Nucleus accumbens (tissue), 56 donors: ENCODE measurements at places on chromosomes 7 and 10.

DNA sequence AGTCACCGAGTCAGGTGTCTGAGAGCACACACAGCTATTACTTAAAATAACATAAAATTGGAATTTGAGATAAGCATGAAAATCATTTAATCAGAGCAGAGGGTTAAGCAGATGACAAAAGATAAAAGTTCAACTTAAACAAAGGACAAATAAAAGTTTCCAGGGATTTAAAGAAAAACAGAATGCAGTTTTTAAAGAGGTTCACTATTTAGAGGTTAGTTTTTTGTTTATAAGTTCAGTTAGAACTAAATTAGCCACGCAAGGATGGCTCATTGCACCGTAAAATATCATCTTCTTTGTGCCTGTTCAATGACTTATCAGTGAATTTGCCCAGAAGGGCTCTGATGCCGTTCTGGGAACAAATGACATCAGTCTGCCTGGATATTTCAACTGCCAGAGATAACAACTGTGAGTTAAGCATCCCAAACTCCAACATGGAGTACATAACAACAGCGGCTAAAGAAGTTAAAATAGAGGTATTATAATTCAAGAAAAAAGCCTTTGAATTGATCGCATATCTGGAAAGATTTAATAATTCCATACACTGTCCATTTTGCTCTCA, 107.8 kb downstream of the ANK3 start:
- no peak for DNase-seq

- DNase-seq: no peak
These were observed 35.2 kb upstream of the MAP3K8 start for GRCh38 chr10:30398788-30399187.

DNA sequence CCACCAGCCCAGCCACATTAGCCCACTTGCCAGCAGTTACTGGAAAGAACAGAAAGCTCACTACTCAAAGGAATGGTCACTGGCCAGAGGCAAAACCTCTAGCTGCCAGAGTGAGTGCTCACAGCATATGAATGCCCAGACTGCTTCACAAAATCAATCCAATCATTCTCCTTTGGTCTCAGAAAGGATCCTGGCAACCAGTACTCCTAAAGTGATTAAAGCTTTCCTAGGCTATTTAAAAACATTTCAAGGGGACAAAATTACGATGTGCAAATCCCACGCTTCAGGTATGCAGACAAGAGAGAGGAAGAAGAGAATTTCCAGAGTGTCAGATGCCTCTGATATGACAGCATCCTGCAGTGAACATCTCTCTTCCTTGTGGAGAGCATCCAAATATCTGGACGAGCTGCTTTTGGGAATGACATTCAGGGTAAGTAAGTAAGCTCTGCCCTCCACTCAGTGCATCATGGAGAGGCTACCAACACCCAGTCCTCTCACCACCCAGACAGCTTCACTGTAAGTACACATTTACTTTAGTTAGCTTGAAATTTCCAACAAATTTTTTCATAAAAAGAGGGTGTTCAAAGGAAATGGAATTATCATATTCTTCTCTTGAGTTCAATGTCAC, 25.1 kb downstream of the ICA1 start:
- DNase-seq: no peak

DNA sequence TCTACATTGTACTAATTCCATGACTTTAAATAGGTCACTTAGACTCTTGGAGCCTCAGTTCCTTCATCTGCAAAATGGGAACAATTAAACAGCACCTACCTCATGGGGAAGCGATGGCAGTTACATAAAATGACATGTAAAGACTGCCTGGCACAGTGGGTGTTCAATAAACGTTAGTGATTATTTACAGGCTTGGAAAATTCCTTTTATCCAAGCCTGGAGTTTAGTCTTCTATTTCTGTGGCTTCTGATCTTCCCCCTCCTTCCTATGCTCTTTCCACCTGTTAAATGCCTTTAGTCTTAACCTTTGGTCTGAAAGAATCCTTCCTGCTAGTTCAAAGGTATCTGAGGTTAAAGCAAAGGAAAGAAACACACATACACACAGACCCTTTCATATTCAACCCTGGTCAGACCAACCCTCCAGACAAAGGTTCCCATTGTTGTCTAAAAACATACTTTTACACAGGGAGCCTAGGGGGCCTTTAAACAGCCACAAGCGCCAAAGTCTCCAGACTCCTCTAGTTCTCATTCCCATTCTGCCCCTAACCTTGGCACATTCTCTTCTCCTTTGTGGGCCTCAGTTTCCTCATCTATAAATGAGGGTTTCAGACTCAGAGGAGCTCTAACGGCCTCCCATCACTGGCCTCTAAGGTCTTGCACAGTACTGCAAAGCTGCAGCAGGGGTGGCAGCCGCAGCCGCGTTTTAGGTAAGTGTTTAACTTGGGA, 21.4 kb downstream of the SORBS1 start:
- DNase-seq: no peak

DNA sequence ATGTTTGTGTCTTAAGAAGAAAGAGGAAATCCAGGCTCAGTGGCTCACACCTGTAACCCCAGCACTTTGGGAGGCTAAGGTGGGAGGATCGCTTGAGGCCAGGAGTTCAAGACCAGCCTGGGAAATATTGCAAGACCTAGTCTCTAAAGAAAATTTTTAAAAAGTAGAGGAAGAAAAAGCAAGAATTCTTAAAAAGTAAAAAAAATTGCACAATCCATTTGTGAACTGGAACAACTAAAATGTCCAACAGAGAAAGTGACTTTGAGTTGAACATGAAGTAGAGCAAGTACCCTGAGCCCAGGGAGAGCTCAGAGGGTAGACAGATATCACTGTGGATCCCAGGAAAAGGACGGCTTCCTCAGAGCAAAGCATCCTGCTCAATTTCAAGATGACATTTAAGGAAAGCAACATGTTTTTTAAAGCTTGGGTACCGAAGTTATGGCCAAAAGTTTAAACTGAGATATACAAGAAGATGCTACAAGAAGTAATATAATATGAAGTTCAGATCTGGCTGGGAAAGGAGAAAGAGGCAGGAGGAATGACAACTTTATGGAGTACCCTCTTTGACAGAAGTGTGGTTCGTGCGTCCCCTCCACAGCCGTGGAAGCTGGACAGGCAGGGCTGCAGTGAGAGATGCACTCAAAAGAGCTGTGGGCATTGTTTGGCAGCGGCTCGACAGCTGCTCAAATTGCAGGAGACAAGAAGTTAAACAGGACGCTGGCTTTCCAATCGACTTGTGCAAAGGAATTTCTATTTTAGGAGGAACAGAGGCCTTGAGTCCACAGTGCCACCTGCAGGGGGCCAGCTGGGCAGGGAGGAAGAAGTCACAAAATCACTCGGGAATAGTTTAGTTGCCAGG, 201.3 kb downstream of the JCAD start:
- DNase-seq: no peak

- DNase-seq: no peak
These were observed 64.3 kb upstream of the ADRB1 start for GRCh38 chr10:113979409-113979808.

DNA sequence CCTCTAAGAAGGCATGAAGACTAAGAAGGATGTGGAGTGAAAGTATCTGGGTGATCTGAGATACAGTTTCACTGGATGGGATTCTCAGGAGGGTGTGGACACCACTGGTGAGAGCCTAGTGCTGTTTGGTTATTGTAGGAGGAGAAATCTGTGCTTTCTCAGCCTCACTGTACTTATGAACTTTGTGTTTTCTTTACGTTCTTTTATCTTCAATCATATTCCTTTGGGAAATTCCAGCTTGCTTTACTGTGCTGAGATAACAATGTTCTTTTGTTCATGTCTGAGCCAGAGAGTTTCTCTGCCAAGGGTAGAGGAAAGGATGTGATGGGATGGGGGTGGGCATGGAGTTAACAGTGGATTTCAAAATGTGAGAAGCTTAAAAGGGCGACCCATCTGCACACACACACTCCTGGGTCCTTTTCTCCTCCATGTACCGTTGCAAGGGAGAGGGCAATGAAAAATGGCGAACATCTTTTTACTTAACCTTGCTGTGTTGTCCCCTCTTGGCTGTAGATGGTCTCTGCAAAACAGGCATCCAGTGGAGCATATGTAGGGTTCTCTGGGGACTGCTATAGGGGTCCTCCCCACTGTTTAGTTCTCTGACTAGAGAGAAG, 25.0 kb upstream of the TAX1BP1 start:
- DNase-seq: no peak

- DNase-seq: no peak
These were observed 52.5 kb downstream of the ADRA2A start for GRCh38 chr10:111129363-111129762.

DNA sequence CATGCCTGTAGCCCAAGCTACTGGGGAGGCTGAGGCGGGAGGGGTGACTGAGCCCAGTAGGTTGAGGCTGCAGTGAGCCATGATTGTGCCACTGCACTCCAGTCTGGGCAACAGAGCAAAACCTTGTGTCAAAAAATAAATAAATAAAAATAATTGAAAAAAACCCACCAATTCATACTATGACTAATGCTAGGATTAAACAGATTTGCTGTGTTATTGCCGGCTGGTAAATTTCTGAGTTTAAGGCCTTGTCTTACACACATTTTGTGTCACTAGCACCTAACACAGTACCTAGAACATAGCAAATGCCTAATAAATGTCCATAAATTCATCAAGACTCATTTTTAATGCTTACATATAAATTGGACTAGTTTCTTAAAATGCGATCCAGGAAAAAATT, 8.7 kb downstream of the ESYT2 start:
- DNase-seq: no peak

DNA sequence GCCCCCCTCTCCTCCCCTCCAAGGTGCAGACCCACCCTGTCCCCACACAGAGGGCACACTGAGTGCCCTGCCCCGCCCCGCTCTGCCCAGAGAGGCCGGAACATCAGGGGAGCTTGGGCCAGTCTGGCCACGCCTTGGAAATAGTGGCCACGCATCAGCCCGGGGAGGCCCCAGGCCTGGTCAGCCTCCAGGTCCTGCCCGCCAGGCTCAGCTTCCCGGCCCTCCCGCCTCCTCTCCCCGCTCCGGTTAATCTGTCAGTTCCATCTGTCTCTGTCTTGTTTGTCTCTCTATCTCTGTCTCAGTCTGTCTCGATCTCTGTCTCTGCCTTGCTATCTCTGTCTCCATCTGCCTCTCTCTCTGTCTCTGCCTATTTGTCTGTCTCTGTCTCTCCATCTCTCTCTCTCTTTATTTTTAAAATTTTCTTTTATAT, 28.9 kb upstream of the TNRC18 start:
- DNase-seq: no peak

GRCh38 chr10:23643111-23643780, 204.4 kb downstream of the OTUD1 start:
- no peak for DNase-seq

DNA sequence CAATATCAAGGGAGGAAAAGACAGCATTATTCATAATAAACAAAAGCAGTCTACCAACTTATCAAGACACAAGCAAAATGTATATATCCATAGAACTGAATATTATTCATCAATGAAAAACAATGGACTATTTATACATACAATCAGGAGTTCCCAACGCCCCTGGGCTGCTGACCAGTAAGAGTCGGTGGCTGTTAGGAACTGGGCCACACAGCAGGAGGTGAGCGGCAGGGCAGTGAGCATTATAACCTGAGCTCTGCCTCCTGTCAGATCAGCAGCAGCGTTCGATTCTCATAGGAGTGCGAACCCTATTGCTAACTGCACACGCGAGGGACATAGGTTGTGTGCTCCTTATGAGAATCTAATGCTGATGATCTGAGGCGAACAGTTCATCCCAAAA, 71.7 kb upstream of the GPR22 start:
- no peak for DNase-seq

GRCh38 chr7:72416846-72417245, 4.7 kb upstream of the CALN1 start:
- DNase-seq: no peak

- DNase-seq: no peak
These were observed 30.0 kb downstream of the AGAP4 start for GRCh38 chr10:45817130-45817859.

DNA sequence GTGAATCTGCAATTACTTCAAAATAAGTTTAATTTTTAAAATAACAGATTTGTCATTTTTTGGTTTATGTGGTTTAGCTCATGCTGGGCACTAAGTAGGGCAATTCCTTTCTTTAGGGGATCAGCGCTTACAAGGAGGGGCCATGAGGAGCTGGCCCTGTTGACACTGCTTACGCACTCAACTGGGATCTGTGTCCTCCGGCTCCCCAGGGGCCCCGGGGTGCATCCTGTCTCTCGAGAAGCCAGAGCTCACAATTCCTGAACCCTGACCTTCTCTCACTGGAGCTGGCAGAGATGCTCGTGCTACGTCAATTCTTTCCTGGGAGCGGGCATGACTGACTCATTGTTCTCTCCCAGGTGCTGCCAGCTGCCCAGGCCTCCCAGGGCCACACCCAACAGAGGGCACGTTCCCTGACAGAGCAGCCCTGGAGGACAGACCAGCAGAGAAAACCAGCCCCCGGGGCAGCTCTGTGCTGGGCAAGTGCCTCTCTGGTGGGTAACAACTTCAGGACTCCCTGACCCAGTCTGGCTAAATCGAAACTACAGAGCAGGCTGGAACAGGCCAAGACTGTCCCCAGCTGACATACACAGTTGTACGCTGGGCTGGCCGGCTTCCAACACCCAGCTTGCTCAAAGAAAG, 36.8 kb downstream of the CTBP2 start:
- DNase-seq: peak; percentile 28

DNA sequence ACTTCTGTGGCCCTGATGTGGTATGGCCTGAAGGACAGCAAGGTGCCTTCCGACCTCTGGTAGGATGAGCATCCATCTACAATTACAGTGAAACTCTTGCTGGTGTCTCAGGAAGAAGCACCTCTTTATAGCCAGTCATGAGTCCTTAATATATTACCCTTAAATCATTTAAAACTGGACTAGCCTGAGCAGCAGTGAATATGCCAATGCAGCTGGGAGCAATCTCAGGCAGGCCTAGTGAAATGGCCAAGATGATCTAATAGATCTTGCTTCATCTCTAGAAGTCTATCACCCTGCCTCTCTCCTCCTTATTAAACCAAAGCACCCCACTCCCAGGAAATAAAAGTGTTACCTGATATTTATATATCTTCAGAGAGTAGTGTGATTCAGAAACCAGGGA, 66.7 kb upstream of the SORCS3 start:
- DNase-seq: no peak

DNA sequence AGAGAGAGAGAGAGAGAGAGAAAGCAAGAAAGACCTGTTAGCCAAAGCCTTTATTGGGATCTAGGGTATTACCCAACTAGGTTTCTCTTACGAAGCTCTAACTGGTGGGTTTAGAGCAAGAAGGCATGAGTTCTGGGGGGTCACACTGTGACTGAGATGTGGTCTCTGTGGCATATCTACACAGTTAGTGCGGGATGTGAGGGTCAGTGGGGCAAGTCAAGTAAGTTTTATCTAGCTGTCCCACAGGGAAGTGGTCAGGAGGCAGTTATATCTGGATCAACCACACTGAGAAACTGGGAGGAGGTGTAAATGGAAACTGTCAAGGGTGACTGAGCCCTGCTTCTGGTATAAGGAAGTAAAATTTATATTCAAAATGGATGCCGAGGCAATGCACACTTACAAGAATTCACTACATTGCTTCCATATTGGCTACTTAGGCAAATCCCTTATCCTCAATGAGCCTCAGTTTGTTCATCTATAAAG, 331.6 kb upstream of the HPS1 start:
- no peak for DNase-seq
